ENCODE measurements at places on chromosomes 2 and 18.
A peak's percentile ranks its signal among the peaks of the same experiment; 100 is the strongest.

DNA sequence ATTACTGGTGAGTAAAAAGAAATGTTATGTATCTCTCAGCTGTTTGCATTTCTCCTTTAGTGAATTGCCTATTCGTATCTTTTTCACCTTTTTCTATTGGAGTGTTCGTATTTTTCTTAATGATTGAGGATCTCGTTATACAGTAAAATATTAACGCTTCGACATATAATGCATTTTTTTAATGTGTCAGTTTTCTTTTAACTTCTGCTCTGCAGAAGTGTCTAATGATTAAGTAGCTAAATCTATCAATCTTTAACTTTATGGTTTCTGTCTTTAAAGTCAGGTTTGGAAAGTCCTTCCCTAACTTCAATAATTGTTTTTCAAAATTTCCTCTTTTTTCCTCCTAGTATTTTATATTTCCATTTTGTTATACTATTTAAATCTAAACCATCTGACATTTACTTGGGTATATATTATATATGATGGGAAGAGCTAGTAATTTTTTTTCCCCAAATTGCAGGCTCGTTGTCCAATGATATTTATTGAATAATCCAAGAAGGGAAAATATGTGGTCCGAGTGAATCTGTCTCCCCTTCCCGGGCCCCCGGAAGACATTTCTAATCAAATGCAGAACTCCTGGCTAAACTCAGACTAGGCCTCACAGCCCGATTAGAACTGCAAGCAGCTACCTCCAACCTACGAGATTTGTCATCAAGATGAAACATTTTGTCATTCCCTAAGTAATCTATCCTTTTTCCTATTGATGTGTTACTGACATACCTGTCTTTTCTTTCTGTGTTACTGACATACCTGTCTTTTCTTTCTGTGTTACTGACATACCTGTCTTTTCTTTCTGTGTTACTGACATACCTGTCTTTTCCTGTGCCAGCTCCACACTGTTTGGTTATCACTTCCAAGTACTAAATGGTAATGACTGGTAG is 17.2 kb downstream of the PCBP1 start:
- peak; percentile 77 for DNase-seq

DNA sequence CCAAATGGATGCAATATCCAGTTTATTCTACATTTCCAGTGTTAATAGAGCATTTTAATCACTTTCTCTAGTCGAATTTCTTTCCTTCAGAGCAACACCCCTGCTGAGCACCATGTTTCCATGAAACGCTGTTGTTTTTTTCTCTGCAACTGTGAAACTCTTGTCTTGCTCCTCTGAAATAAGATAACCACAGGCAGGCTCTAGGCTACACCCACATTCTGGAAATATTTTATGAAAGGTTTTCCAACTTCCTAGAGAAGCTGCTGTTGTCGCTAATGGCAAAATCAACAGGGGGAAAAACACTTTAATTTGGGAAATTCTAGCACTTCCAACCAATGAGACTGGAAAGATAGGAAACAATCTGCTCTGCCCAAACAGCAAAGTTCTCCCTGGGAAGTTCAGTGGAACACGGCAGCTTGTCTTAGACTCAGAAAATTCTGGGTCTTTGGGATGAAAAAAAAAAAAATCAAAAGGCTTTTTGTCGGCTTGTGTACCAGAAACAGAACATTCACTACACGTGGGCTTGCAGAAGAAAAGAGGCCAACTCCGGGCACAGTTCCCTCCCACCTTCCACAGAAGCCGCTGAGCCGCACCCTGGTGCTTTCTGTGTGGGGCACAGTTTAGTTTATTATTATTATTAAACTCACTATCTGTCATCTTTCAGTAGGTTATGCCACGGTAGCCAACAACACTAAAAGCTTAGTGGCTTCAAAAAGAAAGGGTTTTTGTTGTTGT is 98.7 kb downstream of the MMADHC start:
- no peak for DNase-seq

- DNase-seq: no peak
Measured at GRCh38 chr18:66638856-66639629, 35.2 kb upstream of the CDH19 start.

DNA sequence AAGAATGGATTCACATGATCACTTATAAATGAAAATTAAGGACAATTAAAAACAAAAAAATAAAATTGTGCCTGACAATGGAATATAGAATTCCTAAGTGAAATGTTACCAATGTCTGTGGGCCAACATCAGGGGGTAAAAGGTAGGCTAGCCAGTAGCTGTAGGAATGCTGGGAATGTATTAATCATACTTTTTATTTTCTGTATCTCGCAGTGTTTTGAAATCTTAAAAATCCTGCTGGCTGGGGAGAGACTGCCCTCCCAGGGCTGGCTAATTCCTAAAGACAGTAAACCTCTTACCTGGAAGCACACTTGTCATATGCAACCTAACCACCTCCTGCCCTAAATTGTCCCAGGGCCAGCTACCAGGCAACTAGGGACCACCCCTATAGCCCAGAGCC is 69.8 kb downstream of the REV1 start:
- DNase-seq: no peak

- no peak for DNase-seq
Measured at GRCh38 chr18:63962137-63962536, 7.7 kb upstream of the SERPINB8 start.

DNA sequence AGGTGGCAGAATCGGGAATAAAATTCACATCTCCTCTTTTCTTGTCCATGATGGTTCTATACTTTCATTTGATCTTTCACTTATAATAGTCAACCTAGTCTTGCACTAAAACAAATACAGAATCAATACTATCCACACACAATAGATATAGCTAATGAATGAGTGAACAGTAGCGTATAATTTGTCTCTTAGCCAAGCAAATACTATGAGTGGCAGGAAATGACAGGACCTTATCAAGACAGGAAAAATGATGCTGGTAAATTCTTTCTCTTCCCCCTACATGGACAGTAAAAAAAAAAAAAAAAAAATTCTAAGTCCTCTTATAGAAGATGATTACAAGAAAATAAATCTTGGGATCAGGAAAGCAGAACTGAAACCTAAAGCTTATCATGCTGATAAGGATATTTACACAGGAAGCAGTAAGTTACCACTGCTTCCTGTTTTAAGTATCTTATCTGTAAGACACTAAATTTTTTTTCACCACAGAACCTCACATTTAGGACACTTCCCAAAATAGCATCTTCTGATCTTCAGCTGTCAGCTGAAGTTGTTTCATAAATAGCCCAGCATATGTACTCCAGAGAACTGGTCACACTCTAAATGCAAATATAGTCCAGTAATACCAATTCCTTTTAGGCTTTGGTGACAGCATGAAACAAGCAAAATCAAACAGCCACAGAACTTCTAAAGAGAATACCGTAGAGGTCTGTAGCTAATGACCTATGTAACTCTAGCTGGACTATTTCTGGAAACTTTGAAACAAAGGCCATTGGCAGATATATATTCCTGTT is 27.0 kb downstream of the IRS1 start:
- DNase-seq: no peak

GRCh38 chr18:31587529-31587928 is 4.1 kb upstream of the TTR start:
- no peak for DNase-seq

DNA sequence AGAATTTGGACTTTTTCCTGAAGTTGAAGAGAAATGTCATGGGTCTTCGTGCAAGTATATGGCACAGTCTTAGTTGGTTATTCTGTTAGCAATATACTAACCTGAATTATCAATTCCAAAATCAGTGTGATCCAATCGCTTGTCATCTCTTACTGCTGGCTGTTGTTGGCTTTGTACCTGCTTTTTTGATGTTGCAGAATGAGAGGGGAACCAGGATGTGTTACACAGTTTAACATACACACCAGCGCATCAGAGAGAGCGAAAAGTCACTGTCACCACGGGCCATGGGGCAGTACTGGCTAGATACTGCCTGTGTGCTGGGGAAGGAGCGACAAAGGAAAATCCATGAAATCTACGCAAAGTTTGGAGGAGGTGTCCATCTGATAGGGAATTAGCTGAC is 59.3 kb upstream of the SPP2 start:
- DNase-seq: no peak

DNA sequence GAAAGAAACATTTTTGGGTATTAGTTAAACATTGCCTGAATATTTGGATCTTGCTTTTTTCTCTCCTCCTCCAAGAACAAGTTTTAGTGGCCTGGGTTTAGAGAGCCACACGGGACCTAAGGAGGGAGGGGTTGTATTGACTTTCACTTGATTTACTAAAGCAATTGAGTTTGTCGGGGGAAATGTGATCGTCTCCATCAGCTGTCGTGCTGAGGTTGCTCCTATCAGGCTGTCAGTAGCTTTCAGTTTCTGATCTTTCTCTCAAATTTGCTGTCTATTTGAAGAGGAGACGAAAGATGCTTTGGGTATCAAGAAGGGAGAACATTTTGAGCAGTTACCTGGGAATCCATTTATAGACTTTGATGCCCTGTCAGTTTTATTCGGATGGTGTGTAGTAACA is 106.0 kb downstream of the SETBP1 start:
- no peak for DNase-seq

DNA sequence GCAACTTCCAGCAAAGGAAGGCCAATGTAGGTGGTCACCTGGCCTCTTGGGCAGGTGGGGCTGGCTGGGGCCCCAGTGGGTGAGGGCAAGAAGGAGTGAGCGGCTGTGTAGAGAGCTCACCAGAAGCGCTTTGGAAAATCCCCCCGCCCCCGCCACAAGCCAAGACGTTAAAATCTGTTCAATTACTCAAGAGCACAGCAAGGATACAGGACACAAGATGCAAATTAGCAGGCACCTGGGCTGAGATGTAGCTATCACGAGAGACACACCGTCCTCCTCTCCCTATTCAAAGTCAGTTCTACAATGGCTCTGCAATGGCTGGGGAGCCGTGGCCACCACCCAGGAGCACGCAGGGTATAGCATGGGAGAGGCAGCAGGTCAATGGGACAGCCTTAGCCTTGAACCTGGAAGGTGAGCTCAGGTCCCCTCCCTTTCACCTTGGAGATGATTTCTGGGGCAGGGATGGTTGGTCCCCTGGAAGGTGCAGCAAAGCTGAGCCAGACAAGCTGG is 38.5 kb upstream of the GPR17 start:
- no peak for DNase-seq

GRCh38 chr18:24413148-24413547 is 13.3 kb upstream of the IMPACT start:
- DNase-seq: no peak

- no peak for DNase-seq
Measured at GRCh38 chr2:241888641-241889040, 19.1 kb downstream of the RTP5 start.

- no peak for DNase-seq
Measured at GRCh38 chr2:169676850-169677249, 17.4 kb downstream of the CFAP210 start.

GRCh38 chr2:121626777-121627524 is 22.3 kb downstream of the CLASP1 start:
- DNase-seq: no peak

GRCh38 chr2:179403624-179404023 is 139.0 kb upstream of the SESTD1 start:
- DNase-seq: no peak

GRCh38 chr2:119402645-119403560 is 28.8 kb upstream of the TMEM37 start:
- DNase-seq: no peak

DNA sequence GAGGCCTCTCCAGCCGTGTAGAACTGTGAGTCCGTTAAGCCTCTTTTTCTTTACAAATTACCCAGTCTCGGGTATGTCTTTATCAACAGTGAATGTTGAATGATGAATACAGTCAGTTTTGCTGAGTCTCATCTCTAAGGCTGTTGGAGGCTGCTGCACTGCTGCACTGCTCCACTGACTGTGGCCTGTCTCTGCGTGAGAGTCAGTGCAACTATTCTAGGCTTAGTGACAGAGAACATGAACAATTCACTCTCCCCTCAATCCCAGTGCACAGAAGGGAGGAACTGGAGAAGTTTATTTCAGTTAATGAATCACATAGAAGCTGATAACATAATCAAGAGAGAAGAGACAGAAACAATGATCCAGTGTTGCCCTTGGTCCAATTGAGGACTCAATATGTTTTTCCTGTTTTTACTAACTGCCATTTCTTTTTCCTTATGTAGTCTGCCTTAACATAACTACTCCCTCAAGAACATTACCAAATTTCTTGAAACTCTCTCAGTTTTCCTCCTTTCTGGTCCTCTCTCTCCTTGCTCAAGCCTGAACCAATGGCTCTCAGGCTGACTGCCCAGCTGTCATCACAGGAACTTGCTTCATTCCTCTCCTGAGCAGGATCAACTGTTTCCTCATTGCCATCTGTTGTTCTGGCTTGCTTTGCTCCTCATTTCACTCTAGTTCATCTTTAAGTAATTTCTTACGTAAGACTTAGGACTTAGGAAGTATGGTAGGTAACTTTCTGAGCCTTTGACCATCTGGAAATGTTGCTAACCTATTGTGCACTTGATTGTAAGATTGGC is 483.2 kb downstream of the METTL4 start:
- peak; percentile 8 for DNase-seq

- DNase-seq: no peak
Measured at GRCh38 chr2:21841341-21841740, 717.6 kb downstream of the TDRD15 start.
